Fibroblast of lung (primary cell): ENCODE measurements at places on chromosomes 2 and 18. TPM values are rescaled to one million over a fixed set of nuclear protein-coding genes. Genes with fewer than 3 reads are reported as not detected.

- DNase-seq, result peak; percentile 37
Measured at GRCh38 chr2:61793389-61793836, 60.4 kb downstream of the FAM161A start.

DNA sequence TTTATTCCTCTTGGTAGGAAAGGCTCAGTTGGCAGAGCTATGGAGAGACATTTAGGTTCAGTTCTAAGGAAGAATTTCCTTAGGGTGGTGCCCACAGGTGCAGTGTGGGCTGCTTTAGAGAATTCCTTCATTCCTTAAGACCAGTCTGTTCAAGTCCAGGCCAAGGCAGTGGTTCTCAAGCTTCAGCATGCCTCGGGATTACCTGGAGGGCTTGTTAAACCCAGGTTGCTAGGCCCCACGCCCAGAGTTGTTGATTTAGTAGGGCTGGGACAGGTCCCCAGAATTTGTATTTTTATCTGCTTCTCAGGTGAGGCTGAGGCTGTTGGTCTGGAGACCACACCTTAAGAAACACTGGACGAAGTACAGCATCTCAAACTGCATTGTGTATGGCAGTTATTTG lies 68.9 kb downstream of the CERS6 start:
- DNase-seq, result no peak

- no peak for DNase-seq
Measured at GRCh38 chr2:136141510-136142149, 23.7 kb upstream of the CXCR4 start.

- no peak for DNase-seq
Measured at GRCh38 chr18:77550625-77551024, 301.0 kb downstream of the GALR1 start.

DNA sequence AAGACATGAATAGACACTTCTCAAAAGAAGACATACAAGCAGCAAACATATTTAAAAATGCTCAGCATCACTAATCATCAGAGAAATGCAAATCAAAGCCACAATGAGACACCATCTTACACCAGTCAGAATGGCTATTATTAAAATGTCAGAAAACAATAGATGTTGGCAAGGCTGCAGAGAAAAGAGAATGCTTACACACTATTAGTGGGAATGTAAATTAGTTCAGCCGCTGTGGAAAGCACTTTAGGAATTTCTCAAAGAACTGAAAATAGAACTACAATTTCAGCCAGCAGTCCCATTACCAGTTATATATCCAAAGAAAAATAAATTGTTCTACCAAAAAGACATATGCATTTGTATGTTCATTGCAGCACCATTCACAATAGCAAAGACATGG lies 61.7 kb downstream of the STRADB start:
- peak; percentile 70 for DNase-seq

GRCh38 chr2:6674381-6674780 lies 191.3 kb downstream of the CMPK2 start:
- DNase-seq, result peak; percentile 78

DNA sequence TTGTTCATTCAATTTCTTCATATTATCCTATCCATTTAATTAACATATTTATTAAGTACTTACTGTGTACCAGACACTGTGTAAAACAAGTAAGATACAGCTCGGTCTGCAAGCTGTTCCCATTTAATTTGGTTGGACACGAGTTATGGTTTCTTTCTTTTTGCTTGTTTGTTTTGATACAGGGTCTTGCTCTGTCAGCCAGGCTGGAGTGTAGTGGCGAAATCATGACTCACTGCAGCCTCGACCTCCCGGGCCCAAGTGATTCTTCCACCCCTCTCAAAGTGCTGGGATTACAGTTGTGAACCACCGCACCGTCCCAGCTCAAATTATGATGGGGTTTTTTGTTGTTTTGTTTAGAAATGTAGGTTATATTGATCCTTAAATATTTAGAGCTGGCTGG lies 9.0 kb downstream of the CYBRD1 start:
- peak; percentile 81 for DNase-seq

- DNase-seq, result peak; percentile 20
Measured at GRCh38 chr2:176729706-176730569, 460.7 kb downstream of the MTX2 start.

Gene ANKAR
- polyA plus RNA-seq, result 1.3 and 2.1 TPM in 2 replicates

Gene CHRND
- not detected in 2 replicates for polyA plus RNA-seq

Gene CAVIN2
- polyA plus RNA-seq, result 25.1 and 26.4 TPM in 2 replicates

Gene FAM237A
- polyA plus RNA-seq, result not detected in 2 replicates

Gene DPP10
- not detected in 2 replicates for polyA plus RNA-seq

Gene CYP27A1
- polyA plus RNA-seq, result 12.7 and 16.2 TPM in 2 replicates

Gene NDC80
- polyA plus RNA-seq, result 8.3 and 22.5 TPM in 2 replicates

Gene SERPINB5
- polyA plus RNA-seq, result 0.02 and 0.05 TPM in 2 replicates

Gene MAT2A
- polyA plus RNA-seq, result 334 and 369 TPM in 2 replicates

Gene ANKRD30B
- 0.10 TPM in 1 of 2 replicates, not detected in the other for polyA plus RNA-seq

Gene STARD6
- 0.39 and 0.42 TPM in 2 replicates for polyA plus RNA-seq

Gene ANXA4
- polyA plus RNA-seq, result 98.4 and 106 TPM in 2 replicates
